Pericardium fibroblast (primary cell): ENCODE measurements at places on chromosomes 5 and 9. TPM values are rescaled to one million over a fixed set of nuclear protein-coding genes. Genes with fewer than 3 reads are reported as not detected.

The OR13C5 gene
- total RNA-seq = not detected in 2 replicates

The SPINK4 gene
- total RNA-seq = not detected in 2 replicates

The PTPRD gene
- 4.0 and 7.1 TPM in 2 replicates for total RNA-seq

The CCL28 gene
- total RNA-seq = 1.3 and 3.1 TPM in 2 replicates

The RETREG1 gene
- 0.47 and 1.4 TPM in 2 replicates for total RNA-seq

The C5orf63 gene
- total RNA-seq = 0.77 and 1.4 TPM in 2 replicates

The TIMD4 gene
- total RNA-seq = not detected in 2 replicates
